ENCODE measurements at places on chromosomes 12 and 14. TPM values are rescaled to one million over a fixed set of nuclear protein-coding genes. Genes with fewer than 3 reads are reported as not detected.

DNA sequence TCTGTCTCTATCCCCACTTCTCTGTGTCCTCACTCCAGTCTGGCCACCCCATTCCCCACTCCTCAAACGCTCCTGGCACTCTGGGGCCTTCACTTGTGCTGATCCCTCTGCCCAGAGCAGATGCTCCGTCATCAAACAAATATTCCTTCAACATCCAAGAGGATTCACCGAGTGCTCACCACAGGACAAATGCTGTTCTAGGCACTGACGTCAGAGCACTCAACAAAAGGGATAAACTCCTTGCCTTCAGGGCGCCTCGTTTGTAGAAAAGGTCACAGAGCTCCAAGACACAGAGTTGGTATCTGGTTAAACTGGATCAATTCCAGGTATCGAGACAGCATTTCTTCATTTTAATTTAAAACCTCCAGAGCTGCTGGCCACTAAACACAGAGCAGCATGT lies 35.3 kb downstream of the PSMC1 start:
- no peak for DNase-seq

GRCh38 chr12:67070604-67071003 lies 198.6 kb upstream of the CAND1 start:
- DNase-seq = no peak

GRCh38 chr14:60275932-60276331 lies 26.9 kb downstream of the PPM1A start:
- DNase-seq = no peak

GRCh38 chr12:26238341-26239121 lies 43.2 kb downstream of the SSPN start:
- no peak for DNase-seq

GRCh38 chr12:113196990-113197389 lies 11.5 kb downstream of the RITA1 start:
- DNase-seq = no peak

- no peak for DNase-seq
Observed at GRCh38 chr12:93055221-93055620, 126.1 kb upstream of the EEA1 start.

Gene IL23A
- 1.9 TPM for total RNA-seq

Gene RAD51AP1
- total RNA-seq = 3.7 TPM

All from spleen (tissue), 13 donors.